ENCODE measurements at places on chromosomes 4 and X.

DNA sequence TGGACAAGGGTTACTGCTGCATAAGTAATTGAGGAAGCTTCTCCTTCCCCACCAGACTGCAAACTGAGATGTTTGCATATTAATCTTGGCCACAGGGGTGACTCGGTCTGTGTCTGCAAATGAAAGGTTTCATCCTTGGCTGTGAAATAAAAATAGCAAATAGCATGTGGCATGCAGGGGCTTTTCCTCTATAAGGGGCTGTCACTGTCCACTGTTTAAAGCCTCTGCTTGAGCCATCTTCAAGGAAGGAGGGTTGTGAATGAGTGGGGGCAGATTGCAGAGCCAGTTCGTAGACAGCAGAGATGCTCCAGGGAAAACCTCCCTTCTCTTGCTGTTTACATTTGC lies 33.3 kb downstream of the TMSB4X start:
- DNase-seq, result no peak

DNA sequence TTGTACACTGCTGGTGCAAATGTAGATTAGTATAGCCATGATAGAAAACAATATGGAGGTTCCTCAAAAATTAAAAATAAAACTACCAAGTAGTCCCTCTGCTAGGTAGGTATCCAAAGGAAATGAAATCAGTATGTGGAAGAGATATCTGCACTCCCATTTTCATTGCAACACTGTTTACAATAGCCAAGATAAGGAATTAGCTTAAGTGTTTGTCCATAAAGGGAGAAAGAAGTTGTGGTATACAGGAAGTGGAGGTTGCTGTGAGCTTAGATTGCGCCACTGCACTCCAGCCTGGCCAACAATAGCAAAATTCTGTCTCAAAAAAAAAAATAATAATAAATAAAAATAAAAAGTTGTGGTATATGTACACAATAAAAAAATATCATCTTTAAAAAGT lies 325.0 kb upstream of the EMCN start:
- DNase-seq, result no peak

DNA sequence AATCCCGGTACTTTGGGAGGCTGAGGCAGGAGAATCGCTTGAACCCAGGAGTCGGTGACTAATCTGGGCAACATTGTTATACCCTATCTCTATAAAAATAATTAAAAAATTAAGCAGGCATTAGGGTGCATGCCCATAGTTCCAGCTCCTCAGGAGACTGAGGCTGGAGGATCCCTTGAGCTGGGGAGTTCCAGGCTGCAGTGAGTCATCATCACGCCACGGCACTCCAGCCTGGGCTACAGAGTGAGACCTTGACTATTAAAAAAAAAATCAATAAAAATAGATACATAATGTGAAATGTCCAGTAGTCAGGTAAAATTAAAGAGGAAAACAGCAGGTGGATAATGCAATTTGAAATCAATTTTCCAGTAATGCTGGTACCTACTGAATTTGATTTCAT lies 14.6 kb downstream of the ADGRL3 start:
- no peak for DNase-seq

GRCh38 chrX:112664924-112665323 lies 14.8 kb downstream of the LHFPL1 start:
- DNase-seq, result no peak

GRCh38 chr4:154583230-154583629 lies 7.3 kb downstream of the FGA start:
- DNase-seq, result no peak

DNA sequence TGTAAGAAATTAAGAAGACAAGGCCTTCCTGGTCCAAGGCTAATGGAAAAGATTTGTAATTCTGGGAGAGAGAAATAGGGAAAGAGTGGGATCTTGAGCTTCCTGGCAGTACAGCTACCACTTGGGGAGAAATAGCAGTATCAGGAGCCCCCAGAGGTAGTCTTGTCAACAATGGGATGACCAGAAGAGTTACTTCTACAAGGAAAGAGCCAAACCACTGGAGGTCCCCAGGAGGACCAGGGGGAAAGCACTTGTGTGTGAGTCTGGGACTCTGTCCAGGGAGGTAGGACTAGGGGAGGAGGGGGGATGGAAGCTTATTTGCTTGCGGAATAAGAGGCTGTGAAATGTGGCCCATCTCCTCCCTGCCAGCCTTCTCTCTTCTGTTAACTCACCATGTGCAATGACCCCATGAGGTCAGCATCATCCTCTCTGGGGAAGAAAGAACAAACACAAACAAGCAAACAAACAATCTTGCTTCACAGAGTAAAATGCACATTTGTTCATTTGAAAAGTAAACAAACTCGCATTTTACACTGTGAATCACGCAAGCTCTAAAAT lies 160.1 kb downstream of the STK32B start:
- no peak for DNase-seq

GRCh38 chr4:89100853-89101252 lies 10.5 kb upstream of the TIGD2 start:
- DNase-seq, result no peak

DNA sequence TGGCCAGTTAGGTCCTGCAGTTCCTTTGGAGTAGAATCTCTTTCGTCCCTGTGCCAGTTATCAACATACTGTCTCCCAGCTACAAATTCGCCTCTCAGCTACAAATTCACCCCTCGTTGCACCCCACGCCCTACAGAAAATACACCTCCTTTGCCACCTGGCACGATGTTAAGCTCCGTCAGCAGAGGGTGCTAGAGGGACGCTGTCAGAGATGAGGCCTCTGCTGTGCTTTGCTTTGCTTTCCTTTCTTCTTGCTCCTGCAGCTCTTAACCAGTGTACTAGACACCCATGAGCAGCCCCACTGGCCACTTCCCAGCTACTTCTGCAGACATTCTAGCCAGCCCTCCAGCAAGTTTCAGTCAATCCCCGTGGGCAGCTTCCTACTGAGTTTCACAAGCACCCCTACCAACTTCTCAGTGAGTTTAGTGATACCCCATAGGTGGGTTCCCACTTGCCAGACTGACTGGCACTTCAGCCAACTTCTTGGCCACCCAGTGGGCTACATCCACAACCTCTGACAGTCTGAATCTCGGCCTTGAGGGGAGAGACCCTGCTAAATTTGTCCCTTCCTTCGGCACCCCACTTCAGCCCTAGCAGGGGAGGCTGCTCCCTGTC lies 21.8 kb downstream of the HAUS3 start:
- peak; percentile 81 for DNase-seq

- no peak for DNase-seq
Measured at GRCh38 chr4:145446184-145446583, 35.5 kb upstream of the SMAD1 start.

DNA sequence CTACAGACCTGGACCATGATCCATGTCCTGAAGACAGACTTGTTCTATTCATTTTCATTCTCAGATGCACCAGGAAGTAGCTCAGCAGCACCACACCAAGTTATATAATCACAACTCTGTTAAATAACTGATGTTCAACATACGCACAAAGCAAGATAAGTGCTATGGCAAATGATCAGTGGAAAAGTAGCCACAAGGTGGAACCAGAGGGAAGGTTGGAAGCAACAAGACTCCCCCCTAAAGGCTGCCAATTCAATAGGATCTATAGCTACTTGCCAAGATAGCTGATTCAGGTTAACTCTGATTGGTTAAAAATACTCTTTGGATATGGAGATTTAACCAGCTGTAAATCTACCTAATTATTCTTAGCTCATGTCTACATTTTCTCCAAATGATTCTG lies 23.7 kb upstream of the FAM47B start:
- DNase-seq, result peak; percentile 51

DNA sequence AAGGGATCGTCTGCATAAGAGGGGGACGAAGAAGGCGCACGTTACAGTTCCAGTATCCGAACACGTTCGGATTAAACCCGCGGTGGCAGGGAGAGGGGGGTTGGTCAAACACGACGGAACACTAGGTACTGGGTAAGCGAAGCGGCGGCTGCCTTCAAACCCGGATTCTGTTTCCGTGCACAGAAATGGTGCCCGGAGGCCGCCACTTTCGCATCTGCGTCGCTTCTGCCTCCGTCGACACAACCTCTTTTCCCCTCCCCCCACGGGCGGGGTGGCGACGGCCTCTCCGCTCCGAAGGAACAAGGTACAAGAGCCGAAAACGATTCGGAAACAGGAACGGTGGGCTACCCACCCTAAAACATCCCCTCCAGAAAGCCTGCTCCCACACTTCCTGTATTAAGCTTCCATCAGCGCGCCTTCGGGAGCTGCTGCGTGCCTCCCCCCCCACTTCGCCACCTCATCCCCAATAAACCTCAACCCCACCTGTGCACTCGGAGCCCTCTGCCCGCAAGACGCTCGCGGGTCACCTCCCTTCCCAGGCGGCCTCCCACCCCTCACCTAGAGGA lies 667 bp downstream of the G3BP2 start:
- DNase-seq, result peak; percentile 79

- peak; percentile 48 for DNase-seq
Measured at GRCh38 chrX:80335062-80335830, 85.0 kb upstream of the TENT5D start.

DNA sequence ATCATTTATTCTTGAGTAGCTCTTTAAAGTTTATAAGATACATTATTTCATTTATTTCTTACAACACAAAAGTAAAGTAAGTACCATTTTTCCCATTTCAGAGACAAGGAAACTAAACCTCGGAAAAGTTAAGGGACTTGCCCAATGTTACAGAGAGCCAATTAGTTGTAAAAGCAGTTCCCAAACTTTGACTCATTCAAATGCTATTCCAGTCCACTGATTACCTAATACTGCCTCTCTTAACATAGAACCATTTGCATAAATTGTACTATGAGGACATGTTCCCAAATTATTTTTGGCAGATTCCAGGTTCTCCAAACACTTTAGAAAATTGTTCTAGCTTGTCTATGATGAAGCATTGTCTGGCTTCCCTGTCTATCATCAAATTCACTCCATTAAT lies 45.6 kb upstream of the GRIA3 start:
- DNase-seq, result no peak

- no peak for DNase-seq
Measured at GRCh38 chrX:45806410-45807121, 605.9 kb upstream of the DIPK2B start.

DNA sequence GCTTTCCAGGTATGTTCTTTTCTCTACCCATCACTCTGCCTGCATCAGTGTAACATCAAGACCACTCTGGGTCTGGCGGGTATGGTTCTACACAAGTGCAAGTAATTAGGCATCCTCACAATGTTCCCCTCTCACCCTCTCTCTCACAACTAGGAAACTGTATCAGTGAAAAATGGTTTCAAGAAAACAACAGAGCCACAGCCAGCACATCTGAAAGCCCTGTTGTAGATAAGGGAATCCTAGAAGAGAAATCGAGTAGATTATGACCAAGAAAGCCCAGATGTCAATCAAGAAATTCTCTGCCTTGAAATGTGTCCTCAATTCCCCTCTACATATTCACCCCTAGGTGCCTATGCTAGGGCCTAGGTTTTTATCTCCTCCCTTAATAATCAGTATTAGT lies 281.3 kb upstream of the ANKRD50 start:
- no peak for DNase-seq

GRCh38 chr4:156578005-156578404 lies 393.6 kb downstream of the PDGFC start:
- no peak for DNase-seq

Measured in BE2C (cell line).